ENCODE measurements at places on chromosomes 5 and 9.

DNA sequence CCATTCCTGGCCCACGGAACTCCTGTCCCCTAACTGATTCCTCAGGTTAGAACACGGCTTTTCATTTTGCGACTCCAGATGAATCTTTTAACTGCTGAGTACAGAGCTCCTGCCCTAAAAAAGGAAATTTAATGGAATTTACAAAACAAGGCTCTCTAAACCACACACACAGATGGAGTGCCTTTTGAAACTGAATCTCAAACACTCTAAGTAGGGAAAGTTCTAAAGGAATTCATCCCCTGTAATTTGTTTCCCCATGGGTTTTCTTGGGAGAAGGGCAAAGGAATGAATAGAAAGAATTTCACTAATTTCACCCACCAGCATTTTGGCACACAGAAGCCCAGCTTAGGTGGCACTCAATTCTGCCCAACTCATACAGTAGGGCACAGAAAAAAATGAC, 106.5 kb downstream of the THBS4 start:
- DNase-seq = no peak

DNA sequence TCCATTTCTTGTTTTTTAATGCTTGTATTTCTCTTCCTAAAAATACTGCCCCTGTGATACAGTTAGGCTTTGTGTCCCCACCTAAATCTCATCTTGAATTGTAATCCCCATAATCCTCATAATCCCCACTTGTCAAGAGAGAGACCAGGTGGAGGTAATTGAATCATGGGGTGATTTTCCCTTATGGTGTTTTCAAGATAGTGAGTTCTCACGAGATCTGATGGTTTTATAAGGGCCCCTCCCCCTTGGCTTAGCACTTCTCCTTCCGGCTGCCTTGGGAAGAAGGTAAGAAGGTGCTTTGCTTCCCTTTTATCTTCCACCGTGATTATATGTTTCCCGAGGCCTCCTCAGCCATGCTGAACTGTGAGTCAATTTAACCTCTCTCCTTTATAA, 227.4 kb downstream of the MAN2A1 start:
- DNase-seq = no peak

DNA sequence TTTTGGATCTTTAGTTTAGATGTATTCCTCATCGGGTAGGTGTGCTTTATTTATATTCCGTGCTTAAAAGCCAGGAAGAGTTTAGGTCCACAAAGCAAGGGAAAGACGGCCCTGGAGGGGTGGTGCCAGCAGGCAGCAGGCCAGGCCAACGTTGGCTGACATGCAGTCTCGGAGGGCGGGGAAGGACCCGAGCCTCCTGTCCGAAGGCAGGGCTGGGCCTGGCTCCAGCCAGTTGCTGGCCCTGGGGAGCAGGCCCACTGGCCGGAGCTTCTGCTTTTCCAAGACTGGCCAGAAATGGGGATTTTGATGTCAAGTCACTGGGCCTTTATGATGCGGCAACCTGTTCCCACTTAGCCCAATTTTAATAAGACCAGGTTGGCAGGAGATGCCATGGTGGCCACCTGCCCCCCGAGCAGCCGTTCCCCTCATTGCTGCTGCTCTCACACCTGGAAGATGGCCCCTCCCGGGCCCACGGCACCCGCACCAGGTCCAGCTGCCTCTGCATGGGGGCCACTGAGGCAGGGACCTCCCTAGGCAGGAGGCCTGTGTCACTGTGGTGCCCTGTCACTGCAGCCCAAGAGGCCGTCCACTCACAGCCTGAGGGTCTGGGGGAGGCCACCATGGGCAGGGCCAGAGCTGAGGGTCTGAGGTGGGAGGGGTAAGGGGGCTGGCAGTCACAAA, 23.2 kb downstream of the LPCAT1 start:
- DNase-seq = no peak

DNA sequence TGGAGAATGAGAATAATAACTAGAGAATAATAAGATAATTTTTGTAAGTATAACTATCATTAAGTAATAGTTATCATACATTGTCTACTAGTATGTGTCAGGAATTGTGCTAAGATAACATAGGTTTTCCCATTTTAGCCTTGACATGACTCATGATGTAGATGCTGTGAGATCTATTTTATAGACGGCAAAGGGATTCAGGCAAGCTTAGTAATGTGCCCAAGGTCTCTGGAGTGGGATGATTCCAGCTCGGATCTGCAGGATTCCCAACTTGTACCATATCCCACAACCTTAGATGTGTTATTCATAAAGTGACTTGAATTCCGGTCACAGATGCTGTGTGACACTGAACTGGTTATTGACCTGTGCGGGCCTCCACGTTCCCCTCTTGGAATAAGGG, 51.5 kb downstream of the IL31RA start:
- no peak for DNase-seq

GRCh38 chr5:89546657-89547056, 663.7 kb upstream of the MEF2C start:
- DNase-seq = no peak

- DNase-seq = no peak
Observed at GRCh38 chr9:110744715-110745384, 76.3 kb downstream of the MUSK start.

- no peak for DNase-seq
Observed at GRCh38 chr9:95176755-95177319, 140.7 kb downstream of the FANCC start.

DNA sequence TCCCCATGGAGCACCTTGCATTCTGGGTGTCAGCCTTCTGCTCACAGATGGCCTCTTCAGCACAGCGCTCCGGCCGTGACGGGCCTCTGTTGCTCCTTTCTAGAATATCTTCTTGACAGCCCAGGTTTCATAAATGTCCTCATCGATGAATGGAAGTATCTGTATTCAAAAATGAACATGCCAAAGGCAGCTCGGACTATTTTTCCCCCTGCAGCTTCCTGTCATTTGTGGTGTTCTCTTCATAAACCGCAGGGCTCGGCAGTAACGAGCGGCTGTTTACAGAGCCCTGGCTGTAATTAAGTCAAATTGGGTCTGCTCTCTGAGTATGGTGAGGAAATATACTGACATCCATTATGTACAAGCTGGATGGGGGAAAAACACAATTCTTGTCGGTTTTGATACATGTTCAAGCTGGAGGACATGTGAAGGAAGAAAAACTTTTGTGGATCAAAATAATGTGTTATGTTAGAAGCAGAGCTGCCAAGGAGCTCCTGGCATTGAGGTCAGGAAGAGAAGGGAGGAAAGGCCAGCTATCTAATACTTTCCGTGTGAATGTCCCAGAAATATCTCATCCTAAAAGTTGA, 154.1 kb upstream of the CD180 start:
- no peak for DNase-seq

DNA sequence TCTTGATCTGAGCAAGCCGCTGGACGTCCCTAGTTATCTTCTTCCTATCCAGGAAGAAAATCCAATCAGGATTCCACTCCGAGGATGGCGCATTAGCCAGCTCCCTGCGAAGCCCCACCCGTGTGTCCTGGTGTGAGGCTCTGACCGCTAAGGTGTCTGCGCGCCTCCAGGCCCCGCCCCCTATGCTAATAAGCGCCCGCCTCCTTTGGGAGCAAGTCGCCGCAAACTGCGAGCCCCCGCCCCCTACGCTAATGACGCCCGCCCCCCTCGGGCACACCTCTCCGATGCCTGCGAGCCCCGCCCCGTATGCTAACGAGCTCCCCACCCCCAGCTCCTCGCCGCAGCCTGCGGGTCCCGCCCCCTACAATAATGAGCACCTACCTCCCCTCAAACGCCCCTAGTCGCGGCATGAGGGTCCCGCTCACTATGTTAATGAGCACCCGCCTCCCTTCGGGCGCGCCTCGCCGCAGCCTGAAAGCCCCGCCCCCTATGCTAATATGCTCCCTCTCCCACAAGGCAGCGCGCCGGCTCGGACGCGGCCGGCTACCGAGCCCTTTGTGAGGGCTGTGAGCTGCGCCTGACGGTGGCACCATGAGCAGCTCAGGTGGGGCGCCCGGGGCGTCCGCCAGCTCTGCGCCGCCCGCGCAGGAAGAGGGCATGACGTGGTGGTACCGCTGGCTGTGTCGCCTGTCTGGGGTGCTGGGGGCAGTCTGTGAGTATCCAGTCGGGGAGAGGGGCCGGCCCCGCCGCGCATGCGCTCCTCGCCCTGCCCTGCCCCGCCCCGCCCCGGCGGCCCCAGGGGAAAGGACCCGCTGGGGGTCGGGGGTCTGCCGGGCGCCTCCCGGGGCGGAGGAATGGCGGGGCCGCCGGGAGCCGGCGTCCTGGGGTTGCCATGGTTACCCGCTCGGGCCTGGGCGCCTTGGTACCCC, at the start of gene CACFD1:
Gene CACFD1, plus strand, starts transcription at position 503 of the 929 bp plus-strand sequence. Its CDS starts 89 bp downstream, at position 592.
- DNase-seq = peak; percentile 100
